Iris pigment epithelial cell (primary cell): ENCODE measurements at places on chromosomes 5 and 9.

GRCh38 chr9:522658-523057 is 308.0 kb downstream of the DOCK8 start:
- no peak for DNase-seq

DNA sequence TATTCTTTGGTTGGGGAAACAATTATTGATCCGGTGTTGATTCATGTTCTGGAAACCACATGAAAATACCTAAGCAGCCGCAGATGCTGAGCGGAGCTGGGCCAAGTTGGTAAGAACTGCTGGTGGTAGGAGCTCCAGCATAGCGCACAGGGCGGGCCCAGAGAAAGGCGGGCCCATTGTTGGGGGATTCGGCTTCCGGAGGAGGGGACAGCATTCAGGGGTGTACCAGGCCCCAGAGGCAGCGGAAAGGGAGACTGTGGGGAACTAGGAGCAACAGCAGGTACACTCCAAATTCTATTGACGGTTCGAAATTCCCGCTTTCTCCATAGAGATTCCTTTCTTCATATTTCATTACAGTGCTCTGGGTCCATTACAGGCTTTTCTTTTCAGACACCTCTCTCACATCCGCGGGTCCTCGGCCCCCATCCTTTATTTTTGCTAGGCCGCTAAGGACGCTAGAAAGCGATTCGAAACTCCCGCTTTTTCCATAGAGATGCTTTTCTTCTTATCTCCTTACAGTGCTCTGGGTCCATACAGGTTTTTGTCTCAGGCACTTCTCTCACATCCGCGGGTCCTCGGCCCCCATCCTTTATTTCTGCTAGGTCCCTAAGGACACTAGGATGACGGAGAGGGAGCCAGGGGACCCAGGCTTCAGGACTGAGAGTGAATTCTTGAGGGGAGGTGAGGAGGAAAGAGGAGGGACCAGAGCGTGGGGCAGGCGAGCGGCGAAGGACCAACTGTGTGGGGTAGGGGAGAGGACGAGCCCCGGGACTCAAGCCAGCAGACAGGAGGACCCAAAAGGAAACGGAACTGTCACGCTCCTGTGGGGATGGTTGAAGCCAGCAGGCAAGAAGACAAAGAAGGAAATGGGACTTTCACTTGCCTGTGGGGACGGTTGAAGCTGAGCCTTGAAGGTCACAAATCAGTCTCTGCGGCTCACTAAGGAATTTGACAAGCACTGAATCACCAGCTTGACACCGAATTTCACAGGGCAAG is at the start of gene CCDC152:
Gene CCDC152 (plus strand): TSS at position 213 of the 996 bp plus-strand sequence. CDS start 2,304 bp downstream, outside the sequence.
- peak; percentile 36 for DNase-seq

DNA sequence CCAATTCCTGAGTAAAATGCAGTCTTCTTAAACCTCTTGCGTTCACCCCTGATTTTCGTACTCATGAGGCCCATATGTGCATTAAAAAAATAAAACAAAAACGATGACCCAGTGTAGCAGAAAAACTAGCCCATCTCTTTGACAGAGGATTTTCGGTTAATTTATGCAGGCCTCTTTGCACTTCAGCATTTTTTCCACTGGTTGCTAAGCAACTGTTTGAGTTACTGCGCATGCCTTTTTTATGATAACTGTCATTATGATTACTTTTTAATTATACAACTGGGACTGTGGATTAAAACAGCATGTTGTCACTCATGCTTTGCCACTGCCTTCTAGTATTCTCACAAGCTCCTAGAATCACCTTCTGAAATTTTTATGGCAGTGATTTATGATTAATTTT is 165.0 kb downstream of the SMARCA2 start:
- no peak for DNase-seq

- no peak for DNase-seq
These were observed 1.5 kb upstream of the RASGRF2 start for GRCh38 chr5:80958616-80959015.

- DNase-seq, result no peak
These were observed 263.9 kb downstream of the ARRDC3 start for GRCh38 chr5:91119217-91119616.

GRCh38 chr5:37120270-37120669 is 128.9 kb downstream of the CPLANE1 start:
- no peak for DNase-seq

DNA sequence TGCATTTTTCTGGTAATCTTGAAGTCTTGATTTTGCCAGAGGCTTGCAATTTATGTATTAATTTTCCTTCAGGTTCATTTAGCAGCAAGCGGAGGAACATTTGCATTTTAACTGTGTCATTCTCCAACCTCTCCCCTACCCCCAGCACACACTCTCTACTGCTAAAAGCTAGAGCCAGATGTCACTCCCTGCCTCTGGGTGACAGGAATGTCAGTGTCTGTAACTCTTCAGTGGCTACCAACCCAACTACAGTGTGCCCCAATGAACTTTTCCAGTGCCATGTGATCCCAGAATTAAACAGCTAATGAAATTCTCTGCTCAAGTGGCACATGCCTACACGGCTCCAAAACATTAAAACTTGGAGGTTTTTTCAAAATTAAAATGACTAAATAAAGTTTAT is 260.3 kb downstream of the GOLPH3 start:
- DNase-seq, result no peak

DNA sequence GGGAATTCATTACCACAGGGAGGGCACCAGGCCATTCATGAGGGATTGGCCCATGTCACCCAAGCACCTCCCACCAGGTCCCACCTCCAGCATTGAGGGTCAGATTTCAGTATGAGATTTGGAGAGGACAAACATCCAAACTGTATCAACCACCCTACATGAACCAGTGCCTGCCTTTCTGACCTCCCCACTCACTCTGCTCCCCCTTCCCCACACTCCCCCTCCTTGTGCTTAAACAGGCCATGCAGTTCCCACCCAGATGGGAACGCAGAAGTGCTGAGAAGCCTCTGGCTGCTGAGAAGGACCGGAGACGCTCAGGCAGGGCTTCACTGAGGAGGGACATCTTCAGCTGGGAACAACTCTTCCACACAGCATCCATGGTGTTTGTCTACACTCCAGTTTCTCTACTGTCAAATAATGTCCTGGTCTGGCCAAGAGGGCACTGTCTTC is 30.0 kb upstream of the ADAMTS2 start:
- no peak for DNase-seq

GRCh38 chr5:55538661-55539060 is 3.9 kb upstream of the PLPP1 start:
- DNase-seq, result peak; percentile 23

DNA sequence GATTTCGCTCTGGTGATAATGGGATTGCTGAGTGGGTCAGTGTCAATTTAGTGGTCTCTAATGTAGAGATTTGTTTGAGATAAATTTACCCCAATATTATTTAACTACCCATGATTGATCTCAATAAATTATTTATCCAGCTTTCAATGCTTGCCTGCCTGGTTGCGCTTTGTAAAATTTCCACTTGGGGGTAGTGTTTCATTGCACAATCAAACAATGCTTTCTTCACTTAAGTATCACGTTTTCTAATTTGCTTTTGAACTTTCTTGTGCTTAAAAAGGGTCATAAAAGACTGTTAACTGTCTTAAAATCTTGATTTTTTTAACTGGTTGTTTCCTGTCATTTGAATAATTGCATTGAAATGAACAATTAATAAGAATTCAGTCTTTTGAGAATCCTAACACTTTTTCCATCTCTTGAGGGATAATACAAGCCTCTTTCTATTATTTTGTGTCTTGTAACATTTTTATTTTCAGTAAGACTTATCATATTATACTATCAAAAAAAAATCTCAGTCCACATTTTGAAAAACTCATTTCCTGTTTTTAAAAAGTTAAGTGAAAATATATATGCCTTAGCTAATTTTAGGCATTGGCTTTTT is 18.7 kb downstream of the HSD17B4 start:
- DNase-seq, result peak; percentile 49

DNA sequence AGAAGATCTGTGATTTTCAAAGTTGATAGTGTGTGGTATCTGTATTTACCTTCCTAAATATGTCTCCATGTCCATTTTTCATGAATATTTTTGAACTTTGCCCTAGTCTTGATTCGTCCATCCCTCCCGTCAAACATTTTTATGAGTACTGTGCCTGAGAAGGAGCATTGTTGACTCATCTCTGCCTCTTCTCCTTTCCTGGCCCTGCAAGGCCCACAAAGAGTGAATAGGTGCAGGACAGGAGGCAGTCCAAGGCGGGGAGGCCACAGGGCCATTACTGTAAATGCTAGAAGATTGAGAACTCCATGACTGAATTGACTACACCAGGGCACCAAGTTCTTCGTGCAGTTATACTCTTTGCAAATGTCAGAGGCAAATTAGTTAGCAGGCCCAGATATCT is 200.9 kb downstream of the ZSWIM6 start:
- DNase-seq, result no peak

- DNase-seq, result no peak
These were observed 44.3 kb upstream of the EXOC3 start for GRCh38 chr5:398475-399295.

DNA sequence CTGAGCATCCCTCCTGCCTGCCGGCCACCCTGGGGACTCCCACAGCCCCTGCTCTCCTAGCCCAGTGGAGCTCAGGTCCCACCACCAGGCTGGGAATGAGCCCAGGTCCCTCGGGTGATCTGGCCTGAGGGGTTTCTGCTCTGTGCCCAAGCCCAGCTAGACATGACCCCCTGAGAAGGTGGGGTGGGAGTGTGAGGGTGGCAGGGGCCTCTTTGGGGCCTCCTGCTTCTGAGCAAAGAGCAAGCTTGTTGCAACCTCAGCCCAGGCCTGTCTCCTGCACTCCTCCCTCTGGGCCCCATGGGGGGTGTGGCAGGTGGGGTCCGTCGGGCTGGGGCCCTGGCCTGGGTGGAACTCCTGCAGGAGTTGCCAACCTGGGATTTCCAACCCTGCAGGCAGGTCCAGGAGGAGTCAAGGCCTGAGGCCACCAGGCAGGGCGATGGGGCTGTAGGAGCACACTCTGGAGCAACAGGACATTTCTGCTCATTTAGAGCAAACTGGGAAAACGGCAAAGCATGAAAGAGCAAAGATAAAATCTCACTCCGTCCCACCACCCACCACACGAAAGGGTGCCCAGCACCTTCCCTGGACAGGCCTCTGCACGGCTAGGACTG is 11.4 kb upstream of the NRARP start:
- no peak for DNase-seq

- no peak for DNase-seq
These were observed 32.9 kb downstream of the OCLN start for GRCh38 chr5:69525490-69525889.

DNA sequence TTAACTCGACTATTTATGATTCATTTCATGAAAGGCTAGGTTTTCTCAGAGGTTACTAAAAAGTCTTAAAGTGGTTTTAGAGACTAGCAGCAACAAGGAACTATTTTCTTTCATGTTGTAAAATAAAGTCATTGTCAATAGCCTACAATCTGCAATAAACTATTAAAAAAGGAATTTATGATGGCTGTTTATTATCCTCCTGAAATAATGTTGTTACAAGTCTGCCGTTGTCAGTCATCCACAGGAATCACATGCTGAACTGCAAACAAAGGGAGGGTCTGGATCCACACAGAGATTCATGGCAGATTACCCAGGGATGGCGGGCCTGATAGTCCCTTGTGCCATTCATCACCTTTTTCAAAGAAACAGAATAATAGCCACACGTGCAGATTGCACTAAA is 49.2 kb downstream of the TMEM174 start:
- no peak for DNase-seq

DNA sequence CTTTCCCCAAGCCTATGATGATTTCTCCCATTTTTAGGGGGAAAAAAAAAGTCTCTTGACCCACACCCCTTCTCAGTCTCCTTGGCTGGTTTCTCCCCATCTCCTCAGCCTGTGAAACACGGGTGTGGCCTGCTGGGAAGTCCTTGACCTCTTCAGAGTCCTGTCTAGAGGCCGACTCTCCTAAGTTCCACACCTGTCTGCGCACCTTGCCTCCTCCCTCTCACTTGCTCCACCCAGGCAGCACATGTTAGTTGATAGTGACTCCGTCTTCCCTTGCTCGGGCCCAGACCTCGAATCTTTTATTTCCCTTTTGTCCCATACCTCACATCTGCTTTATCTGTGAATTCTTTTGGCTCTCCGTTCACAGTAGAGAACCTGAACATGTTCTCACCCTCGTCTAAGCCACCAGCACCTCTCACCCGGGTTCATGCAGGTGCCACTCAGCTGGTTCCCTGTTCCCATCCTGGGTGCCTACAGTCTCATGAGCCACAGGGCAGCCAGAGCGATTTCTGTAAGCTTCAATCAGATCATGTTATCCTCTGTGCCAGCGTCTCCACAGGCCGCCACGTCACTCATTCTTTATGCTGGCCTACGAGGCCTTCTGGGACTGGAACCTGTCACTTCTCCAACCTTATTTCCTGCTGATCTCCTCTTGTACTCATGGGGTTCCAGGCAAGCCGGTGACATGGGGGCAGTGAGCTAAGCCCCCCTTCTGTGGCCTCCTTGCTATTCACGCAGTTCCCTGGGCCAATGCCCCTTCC is 51.7 kb upstream of the LRRTM2 start:
- no peak for DNase-seq

- DNase-seq, result peak; percentile 24
These were observed 272.9 kb upstream of the PTGER4 start for GRCh38 chr5:40406741-40407211.

GRCh38 chr5:173323106-173323798 is 5.0 kb downstream of the STC2 start:
- no peak for DNase-seq

GRCh38 chr5:113358696-113359095 is 76.1 kb downstream of the TSSK1B start:
- DNase-seq, result no peak

DNA sequence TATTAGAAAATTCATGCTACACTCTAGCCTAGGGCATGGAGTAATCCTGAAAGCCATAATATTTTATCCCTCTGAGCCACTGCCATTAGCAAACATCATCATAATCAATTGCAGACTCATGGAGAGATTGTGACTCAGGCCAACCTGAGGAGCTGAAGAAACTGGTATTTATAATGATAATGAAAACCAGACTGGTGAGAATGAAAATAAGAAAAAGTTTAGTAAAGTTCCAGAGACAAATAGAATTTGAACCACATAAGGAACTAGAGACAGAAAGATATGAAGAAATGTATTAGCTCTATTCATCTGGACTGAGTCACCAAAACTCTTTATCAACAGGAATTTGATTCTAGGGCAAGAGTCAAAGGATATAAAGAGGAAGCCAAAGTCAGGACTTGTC is 158.7 kb downstream of the DRD1 start:
- DNase-seq, result no peak

GRCh38 chr9:27468462-27469110 is 55.5 kb upstream of the IFNK start:
- no peak for DNase-seq

- no peak for DNase-seq
These were observed 66.6 kb upstream of the SLC25A51 start for GRCh38 chr9:37970301-37971107.

DNA sequence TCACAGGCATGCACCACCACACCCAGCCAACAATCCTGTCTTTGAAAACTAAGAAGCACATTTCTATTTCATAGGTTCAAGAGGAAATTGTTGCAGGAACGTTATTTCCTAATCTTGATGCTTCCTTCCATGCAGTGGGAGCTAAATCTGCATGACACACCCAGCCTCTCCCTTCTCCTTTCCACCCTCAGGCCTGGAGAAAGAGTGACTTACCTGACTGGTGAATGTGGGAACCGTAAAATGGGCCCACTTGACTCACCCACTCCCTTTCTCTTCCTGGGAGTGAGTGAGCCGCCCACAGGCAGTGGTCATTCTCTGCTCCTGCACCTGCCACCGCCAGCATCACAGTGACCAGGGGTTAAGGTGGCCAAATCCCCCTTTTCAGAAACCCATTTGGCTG is 78.2 kb downstream of the C9orf50 start:
- DNase-seq, result no peak
